ENCODE measurements at places on chromosomes 1 and 21. TPM values are rescaled to one million over a fixed set of nuclear protein-coding genes. Genes with fewer than 3 reads are reported as not detected.

The C8A gene
- total RNA-seq: not detected

The FAM131C gene
- not detected for total RNA-seq

The CNIH3 gene
- total RNA-seq: 1.5 TPM

The CENPL gene
- total RNA-seq: 38.7 TPM

The CLDN19 gene
- total RNA-seq: not detected

The DISP3 gene
- 0.81 TPM for total RNA-seq

The CLEC20A gene
- total RNA-seq: not detected

The HYI gene
- total RNA-seq: 13.4 TPM

The ATXN7L2 gene
- total RNA-seq: 8.4 TPM

The KCNAB2 gene
- total RNA-seq: 157 TPM

The PADI3 gene
- total RNA-seq: not detected

The HTR6 gene
- not detected for total RNA-seq

The FMO5 gene
- total RNA-seq: not detected

The FCRLB gene
- total RNA-seq: 0.42 TPM

The ZNF695 gene
- total RNA-seq: 0.33 TPM

The MYOG gene
- not detected for total RNA-seq

The XCL1 gene
- 4.1 TPM for total RNA-seq

The C4BPA gene
- total RNA-seq: not detected
